Retinal pigment epithelial cell (primary cell): ENCODE measurements at places on chromosomes 5 and 9.

DNA sequence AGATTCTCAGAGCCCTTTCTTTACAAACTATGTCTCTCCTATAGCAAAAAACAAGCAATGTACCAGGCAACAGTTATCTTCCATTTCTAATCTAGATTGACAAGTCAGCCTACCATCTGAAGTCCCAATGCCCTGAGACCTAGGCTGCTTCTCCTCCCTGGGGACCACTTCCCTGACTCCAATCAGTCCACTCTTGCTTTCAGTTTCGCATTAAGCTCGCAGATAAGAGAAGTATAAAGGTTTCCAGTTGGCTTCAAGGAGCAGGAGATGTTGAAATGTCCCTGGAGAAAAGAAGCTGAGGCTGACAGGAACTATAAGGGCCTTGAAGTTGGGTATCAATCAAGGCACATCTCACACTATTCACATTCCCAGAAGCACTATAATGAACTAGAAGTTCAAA lies 32.3 kb downstream of the ERP44 start:
- no peak for DNase-seq

DNA sequence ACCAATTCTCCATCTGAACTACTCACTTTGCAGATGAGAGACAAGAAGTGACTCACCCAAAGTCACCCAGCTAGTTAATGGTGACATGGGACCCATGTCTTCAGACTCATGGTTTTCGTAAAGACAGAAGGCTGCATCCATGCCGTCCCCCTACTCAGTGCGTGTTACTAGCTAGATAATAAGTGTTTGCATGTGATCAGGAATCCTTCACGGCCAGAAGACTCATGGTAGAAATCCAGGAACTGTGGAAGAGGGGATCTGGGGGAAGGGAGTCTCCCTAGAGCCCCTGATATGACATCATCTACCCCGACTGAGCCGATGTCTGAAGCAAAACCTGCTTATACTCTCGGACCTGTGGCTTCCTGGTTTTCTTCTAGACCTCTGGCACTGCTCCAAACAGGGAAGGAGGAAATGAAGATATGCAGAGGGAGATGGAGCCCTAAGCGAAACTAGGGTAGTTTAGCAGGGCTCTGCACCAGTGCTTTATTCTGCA lies 3.3 kb downstream of the RNF183 start:
- DNase-seq, result no peak

DNA sequence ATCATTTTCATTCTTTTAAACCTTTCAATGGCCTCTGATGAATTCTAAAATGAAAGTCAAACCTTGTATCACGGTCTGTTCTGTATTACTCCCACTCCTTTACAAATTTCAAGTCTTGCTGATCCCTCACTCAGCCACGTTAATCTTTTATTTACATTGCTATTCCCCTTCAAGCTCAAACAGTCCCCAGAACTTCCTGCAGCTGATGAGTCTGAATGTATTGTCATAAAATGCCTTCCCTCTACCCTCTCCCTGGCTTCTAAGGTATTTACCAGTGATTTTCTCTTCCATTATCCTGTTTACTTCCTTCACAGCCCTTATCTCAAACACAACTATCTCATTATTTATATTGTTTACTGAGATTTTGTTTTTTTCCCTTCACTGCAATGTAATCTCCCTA lies 562.3 kb upstream of the C9orf72 start:
- no peak for DNase-seq

DNA sequence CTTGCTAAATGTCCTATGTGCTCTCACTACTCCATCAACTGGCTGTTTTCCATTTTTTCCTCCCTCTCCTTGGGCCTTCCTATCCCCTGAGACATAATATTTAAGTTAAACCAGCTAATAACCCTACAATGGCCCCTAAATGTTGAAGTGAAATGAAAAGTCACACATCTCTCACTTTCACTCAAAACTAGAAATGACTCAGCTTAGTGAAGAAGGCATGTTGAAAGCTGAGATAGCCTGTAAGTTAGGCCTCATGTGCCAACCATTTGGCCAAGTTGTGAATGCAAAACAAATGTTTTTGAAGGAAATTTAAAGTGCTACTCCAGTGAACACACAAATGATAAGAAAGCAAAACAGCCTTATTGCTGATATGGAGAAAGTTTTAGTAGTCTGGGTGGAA lies 48.8 kb upstream of the CDH10 start:
- DNase-seq, result no peak

GRCh38 chr5:139671096-139671841 lies 23.1 kb downstream of the CXXC5 start:
- DNase-seq, result no peak

DNA sequence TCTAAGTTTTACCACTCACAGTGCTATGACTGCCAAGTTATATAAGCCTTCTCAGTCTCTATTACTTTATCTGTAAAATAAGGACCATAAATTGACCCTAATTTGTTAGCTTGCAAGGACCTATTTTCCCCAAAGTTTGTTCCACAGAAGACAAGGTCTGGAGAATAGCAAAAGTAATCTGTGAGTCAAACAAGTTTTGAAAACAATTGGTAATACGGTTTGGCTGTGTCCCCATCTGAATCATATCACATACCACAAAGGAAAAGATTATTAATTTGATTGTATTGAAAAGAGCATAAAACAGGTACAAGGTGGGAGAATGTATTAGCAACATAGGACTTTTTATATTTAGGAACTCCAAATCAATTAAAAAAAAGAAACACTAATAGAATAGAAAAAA lies 124.0 kb upstream of the TARS1 start:
- no peak for DNase-seq

GRCh38 chr5:93911609-93912008 lies 170.2 kb upstream of the POU5F2 start:
- no peak for DNase-seq

GRCh38 chr9:84857211-84857610 lies 187.7 kb downstream of the NTRK2 start:
- no peak for DNase-seq

DNA sequence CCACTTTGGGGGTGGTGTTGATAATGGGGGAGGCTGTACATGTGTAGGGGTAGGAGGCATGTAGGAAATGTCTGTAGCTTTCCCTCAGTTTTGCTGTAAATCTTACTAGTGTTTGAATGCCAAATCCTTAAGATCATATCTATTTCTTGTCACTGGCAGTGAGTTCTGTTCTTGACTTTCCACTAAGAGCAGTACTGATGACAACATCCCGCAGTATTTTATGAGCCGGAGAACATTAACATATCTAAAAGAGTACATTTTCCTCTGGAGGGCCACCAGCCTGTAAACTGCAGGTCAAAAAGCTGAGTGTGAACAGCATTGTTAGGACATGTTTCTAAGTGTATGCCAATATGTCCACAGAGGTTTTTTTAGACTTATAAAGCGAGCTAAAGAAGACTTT lies 2.5 kb upstream of the HSPB3 start:
- no peak for DNase-seq
